Umbilical cord (tissue), 2 donors: ENCODE measurements at places on chromosomes 7 and 10. TPM values are rescaled to one million over a fixed set of nuclear protein-coding genes. Genes with fewer than 3 reads are reported as not detected.

ARPC1A gene
- total RNA-seq = 54.4 TPM

HECW1 gene
- total RNA-seq = 4.1 TPM

OR2A5 gene
- 3.6 TPM for total RNA-seq

FFAR4 gene
- total RNA-seq = 0.96 TPM

INSYN2A gene
- 3.9 TPM for total RNA-seq

CPA2 gene
- total RNA-seq = 1.9 TPM

MKX gene
- 10.1 TPM for total RNA-seq

CYCS gene
- total RNA-seq = 23.1 TPM

BMPR1A gene
- total RNA-seq = 66.4 TPM

HOXA3 gene
- 0.96 TPM for total RNA-seq

SPRN gene
- 0.96 TPM for total RNA-seq

TDRD1 gene
- 0.24 TPM for total RNA-seq

AKR1C3 gene
- 4.6 TPM for total RNA-seq

GPRIN2 gene
- 9.6 TPM for total RNA-seq

MACC1 gene
- total RNA-seq = 3.1 TPM

SMKR1 gene
- not detected for total RNA-seq

METTL2B gene
- total RNA-seq = 18.3 TPM

HMX3 gene
- total RNA-seq = 2.6 TPM

INMT gene
- 151 TPM for total RNA-seq

CALML5 gene
- not detected for total RNA-seq

C10orf105 gene
- total RNA-seq = 0.48 TPM

CDK14 gene
- total RNA-seq = 109 TPM

WDR86 gene
- 34.7 TPM for total RNA-seq

LIPN gene
- not detected for total RNA-seq

CFAP70 gene
- total RNA-seq = 6.5 TPM
